Posterior cingulate gyrus (tissue), 11 donors: ENCODE measurements at places on chromosomes 3 and 15.

DNA sequence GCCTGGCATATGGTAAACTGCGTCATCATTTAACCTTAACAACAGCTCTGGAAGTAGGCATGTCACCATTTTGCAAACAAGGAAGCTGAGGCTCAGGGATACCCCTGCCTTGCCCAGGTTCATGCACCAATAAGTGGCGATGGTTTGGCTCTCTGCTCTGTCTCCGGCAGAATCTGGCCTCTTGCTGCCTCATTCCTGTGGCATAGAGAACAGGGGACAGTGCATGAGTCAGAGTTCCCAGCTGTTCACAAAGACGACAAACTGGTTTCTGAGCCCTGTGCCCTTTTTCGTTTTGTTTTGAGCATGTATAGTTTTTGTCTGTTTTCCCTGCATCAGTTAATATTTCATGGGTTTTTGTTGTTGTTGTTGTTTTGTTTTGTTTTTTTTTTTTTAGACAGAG lies 236.8 kb downstream of the OPA1 start:
- DNase-seq: no peak

DNA sequence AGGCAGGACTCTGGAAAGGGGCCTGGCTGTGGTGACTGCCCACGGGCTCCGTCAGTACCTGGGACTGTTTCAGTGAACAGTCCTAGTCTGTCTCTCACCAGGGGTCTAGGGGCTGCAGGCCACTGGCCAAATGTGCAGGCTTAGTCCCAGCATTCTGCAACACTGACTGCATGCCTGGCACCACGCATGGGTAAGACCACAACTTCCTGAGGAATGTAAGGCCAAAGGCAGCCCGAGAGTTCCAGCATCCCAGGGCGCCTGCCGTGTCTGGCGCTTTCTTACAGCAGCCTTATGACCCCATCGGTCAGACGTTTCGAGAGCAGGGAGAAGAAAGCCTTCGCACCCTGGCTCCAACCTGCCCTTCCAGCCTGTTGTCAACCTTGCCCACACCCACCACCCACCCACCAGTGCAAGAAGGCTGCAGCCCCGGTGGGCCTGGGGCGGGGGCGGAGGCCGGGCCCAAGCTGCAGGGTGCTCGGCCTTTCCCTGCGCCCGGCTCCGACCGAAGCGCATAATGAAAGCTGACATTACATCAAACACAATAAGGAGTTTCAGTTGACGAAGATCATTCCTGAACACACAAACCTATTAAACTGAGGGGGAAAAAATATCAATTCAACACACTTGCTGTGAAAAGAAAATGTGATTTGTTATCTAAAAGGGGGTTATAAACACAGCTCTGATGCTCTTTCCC lies 29.5 kb upstream of the TMEM115 start:
- no peak for DNase-seq

GRCh38 chr3:12828751-12829150 lies 12.6 kb downstream of the RPL32 start:
- no peak for DNase-seq

DNA sequence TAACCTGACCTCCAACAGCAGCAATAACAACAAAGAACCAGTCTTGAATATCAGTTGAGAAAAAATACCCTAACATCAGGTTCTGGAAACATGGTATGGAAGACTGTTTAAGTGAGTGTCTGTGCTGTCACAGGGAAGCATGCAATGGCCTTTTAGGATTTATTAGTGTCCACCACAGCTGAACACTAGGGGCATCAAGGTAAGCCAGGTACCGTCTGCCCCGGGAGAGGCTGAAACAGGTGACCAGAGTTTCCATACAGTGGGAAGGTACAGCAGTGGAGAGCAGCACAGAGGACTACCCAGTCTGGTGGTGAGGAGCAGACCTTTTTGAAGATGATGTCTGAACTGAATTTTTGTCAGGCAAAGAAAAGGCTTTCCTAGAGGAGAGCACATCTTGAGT lies 18.4 kb downstream of the ZDHHC23 start:
- DNase-seq: no peak

DNA sequence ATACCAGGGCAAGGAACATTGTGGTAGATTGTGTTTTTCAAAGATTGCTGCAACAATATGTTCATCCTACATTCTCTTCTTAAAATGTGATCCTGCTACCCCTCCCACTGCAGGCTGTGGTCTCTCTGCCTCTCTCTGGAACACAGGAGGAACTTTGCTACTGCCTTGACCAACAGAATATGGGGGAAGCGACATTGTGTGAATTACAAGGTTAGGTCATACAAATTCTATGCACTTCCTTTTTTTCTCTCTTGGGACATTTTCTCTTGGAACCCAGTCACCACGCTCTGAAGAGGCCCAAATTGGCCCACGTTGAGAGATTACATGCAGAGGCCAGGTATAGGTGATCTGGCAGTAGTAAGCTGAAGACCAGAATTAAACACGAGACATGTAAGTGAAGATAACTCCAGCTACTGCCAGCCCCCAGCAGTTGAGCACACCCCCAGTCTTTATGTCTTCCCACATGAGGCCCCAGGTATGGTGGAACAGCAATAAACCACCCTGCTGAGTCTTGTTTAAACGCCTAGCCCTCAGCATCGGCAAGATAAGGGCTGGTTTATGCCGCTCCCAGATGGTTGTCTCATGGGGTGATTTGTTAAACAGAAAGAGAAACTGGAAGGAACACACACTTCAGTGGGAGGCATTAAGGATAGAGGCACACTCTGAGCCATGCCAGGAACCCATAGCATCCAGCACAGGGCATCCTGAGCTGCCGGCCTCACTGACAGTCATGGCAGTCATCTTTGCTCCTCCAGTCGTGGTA lies 59.9 kb downstream of the FAM43A start:
- no peak for DNase-seq
